ENCODE measurements at places on chromosomes 1 and 21.

DNA sequence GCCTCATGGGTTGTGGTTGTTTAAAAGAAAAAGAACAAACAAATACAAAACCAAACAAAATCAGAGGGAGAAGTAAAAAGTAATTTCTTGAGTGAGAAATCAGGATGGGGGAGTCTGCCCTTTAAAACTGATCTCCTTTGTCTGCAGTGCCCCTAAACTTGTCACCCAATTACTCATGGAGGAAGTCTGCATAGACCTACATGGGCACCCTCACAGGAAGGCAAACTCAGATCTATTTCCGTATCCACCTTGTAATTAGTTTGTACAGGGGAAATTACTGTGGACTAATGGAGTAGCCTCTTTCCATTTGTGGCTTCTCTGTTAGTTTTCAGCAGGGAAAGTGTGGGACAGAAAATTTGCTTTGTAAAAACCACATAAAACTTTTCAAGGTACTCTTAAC is 600.4 kb downstream of the ADGRL2 start:
- no peak for DNase-seq

GRCh38 chr21:41663805-41664788 is 102.8 kb downstream of the RIPK4 start:
- no peak for DNase-seq

GRCh38 chr1:41655632-41656031 is 171.1 kb upstream of the EDN2 start:
- DNase-seq = no peak

DNA sequence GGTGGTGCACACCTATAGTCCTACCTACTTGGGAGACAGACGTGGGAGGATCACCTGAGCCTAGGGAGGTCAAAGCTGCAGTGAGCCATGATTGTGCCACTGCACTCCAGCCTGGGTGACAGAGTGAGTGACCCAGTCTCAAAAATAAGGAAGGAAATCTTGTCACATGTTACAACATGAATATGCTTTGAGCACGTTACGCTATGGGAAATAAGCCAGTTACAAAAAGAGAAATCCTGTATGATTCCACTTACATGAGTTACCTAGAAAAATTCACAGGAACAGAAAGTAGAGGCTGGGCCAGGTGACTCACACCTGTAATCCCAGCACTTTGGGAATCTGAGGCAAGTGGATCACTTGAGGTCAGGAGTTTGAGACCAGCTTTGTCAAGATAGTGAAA is 6.7 kb upstream of the PADI6 start:
- no peak for DNase-seq

DNA sequence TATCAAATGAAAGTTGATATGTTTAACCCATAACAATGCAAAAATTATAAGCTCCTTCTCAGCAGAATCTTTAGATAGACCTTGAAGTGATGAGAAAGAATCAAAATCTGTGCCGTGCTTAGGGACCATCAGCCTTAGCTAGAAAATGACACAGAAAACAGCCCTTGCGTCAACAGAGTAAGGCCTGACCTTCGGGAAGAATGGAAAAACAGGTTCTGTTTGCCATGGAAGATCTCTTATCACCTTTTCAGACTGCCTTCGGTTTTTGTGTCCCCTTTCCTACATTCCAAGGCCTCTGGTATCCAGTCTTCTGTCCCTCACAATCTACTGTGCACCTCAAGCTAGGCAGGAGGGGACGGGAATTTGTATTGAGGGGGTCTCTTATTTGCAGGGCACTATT is 37.6 kb upstream of the DPT start:
- no peak for DNase-seq

DNA sequence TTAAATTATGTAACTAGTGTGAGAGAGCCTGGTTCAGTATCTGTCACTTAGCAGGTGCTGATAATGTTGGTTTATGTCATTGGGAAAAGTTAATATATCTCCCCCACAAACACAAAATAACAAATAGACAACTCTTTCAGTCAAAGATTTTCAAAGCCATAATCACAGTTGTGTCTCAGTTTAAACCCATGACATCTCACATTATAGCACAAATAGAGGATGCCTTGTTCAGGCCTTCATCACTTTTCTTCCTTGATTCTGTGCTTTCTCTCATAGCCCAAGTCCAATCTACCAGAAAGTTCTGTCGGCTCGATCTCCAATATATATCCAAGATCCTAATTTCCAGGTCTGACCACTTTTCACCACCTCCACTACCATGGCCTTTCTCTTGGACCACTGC is 6.2 kb upstream of the EPS15 start:
- DNase-seq = no peak

GRCh38 chr21:46295177-46295770 is 9.1 kb downstream of the YBEY start:
- DNase-seq = no peak

DNA sequence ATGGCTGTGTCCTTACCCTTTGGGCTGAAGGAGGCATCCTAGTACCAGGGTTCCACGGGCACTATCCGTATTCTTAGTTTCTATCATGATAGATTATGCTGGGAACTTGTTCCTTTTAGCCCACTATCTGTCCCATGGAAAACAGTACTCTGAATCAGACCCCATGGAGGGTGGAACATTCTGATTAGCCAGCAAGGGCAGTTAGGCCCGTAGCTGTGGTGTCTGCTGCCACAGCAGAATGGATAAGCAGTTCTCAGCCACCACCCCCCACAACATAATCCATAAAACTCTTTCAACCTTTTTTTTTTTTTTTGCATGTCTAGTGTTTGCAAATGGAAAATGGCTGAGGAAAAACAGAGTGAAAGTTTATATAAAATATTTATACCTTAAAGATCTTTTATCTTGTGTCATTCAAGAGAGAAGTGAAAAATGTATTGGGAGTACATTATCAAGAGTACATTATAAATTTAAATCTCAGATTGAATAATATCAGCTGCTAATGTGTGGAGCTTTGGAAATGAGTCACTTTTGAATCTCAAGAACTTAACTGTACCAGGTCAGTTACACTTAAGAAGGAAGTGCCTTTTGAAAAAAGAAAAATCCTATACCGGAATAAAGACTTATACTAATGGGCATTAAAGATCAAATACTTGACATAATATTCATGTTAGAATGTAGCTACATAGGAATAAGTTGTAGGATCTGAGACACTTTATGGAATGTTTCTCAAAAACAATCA is 80.3 kb downstream of the NFIA start:
- no peak for DNase-seq

DNA sequence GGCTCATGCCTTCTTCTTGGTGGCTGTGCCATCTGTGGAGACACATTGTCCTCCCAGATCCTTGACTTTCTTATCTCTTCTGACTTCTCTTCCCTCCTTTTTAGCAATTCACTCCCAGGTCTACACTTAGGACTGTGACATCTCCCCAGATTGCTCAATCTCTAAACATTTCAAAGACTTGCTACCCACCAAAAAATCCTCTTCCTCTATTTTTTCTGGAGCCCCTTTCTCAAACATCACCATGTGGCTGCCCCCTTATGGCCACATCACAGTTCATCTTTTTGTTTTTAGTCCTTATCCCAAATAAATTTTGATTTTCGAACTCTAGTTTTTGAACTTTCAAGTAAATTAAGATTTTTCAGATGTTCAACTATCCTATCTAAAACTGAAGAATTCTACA is 148.6 kb upstream of the HOOK1 start:
- DNase-seq = no peak

GRCh38 chr1:229835226-229835625 is 209.2 kb downstream of the URB2 start:
- no peak for DNase-seq

- DNase-seq = no peak
Measured at GRCh38 chr1:41045740-41046139, 24.2 kb upstream of the SLFNL1 start.

GRCh38 chr21:31142600-31142999 is 104.3 kb upstream of the KRTAP19-8 start:
- no peak for DNase-seq

DNA sequence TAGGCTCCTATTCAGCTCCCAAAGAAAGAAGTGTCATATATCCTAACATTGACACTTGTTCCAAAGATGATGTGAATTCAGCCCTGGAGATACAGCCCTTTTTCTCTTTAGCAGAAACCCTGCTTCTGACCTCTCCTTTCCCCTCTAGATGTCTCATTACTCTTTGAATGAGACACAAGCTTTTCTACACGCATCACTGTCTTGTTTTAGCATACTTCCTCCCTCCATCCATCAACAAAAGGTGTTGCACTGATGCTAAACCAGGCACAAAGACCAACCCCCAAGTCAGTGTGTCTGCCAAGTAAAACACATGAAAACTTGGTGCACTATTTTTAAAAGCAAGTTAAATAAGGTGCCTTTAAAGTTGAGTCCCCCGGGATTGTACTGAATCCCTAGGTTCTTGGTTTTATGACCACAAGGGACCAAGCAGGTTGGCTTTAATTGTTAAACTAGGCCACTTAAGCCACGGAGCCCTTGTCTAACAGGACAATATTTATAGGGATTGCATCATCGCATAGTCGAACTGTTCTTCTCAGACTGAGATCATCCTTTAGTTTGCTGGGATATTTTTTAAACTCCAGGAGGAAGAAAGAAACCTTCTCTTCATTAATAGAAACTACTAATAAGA is 101.0 kb upstream of the GUCA2B start:
- no peak for DNase-seq

DNA sequence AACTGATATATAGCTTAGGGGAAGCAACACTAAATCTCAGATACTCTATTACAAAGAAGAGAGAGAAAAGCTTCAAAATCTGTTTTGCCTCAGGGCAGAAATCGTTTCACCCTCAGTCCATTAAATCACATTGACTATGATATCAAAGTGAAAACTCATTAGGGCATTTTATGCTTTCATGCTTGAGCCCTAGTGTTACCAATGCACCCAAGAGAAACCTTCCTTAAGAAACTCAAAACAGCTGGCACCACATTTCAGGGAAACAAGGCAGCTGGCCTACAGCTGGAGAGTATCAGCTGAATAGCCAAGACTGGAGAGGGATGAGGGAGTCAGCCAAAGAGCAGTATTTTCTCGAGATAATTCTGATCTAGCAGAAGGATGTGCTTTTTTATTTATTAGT is 14.9 kb downstream of the COLGALT2 start:
- DNase-seq = no peak

DNA sequence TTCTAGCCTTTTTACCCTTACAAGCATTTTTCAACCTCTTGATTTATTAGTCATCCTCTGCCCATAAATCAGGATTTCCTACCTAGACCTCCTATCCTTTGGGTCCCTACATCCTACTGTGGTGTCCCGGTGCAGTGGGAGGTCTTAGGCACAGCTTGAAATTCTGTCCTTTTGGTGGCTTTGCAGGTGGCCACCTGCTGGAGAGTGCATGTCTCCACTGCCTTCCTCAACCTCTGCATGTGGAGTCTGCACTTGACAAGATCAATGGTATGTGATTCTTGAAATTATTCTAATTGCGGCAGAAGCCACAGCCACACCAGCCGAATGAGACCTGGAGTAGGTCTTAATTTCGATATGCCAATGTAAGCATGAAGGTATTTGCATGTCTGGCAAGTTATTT is 11.4 kb upstream of the KCNA3 start:
- DNase-seq = no peak

GRCh38 chr1:234214129-234214910 is 158.9 kb upstream of the COA6 start:
- DNase-seq = no peak

DNA sequence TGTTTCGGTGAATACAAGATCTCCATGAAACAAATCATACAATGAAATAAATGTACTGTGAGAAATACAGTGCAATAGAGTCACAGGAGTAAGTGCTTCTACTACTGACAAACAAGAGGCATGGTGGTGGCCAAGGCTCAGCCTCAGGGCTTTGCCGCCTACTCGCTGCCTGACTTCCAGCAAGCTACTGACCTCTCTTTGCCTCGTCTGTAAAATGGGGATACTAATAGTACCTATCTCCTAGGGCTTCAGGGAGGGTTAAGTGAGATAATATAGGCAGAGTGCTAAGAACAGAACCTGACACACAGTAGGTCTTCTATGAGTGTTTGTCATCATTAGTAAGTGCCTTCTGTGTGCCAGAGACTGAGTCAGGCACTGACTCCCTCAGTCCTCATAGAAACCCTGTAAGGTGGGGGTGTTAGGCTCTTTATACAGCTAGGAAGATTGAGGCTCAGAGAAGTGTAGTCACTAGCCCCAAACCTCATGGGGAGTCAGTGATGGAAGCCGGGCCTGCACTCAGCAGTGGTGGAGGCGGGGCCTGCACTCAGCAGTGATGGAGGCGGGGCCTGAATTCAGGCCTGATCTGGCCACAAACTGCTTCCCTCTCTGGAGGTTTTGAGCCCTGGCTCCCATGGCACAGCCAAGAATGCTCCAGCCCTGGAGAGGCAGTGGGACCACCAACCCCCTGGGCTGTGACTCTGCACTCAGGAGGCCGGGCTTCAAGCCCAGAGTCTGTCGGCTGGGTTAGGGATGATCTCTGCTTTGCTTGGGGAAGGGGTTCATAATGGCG is 6.8 kb downstream of the BSND start:
- DNase-seq = no peak

GRCh38 chr1:214439352-214440119 is 111.9 kb downstream of the PTPN14 start:
- peak; percentile 49 for DNase-seq

GRCh38 chr1:26788515-26788785 is 700 bp downstream of the PIGV start:
- no peak for DNase-seq

- no peak for DNase-seq
Measured at GRCh38 chr1:164504749-164505148, 54.2 kb upstream of the PBX1 start.

- peak; percentile 53 for DNase-seq
Measured at GRCh38 chr1:177945943-177946650, 23.8 kb downstream of the SEC16B start.

GRCh38 chr1:1211541-1212441 is 2.2 kb downstream of the TNFRSF4 start:
- no peak for DNase-seq

GRCh38 chr1:243250102-243250501 is 5.0 kb downstream of the CEP170 start:
- DNase-seq = no peak

DNA sequence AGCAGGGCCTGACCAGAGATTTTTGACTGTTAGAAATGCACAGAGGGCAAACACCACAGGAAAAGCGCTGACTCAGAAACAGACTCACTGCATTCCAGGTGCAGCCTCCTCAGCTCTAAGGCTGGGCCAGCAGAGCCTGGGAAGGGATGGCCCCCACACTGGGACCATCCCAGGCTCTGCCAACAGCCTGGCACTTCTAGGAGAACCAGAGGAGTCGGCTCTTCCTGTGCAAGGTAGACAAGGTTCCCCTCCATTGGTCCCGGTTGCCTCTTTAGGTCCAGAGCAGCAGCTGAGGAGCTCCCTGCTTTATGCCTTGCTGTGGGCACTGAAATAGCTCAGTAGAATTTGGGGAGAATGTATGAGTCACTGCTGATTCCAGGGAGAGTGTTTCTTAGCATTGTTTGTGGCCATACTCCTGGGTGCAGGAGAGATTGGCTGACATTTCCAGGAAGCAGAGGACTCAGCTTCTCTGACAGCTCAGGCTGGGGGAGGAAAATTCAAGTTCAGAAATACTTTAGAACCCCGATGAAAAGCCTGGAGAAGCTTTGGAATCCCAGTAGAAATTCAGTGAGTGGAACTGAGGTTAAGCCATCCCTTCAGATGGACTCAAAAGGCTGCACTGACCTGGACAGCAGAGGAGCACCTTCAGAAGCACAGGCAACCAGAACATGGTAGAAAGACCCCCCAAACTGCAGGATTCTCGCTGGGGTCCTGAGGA is 19.7 kb downstream of the PRAMEF1 start:
- DNase-seq = no peak
